A549 treated with dexamethasone at 1 μM for 4 hours (cell line): ENCODE measurements at places on chromosomes 2 and 18. TPM values are rescaled to one million over a fixed set of nuclear protein-coding genes. Genes with fewer than 3 reads are reported as not detected.

LRRC30 gene
- not detected in 5 replicates for total RNA-seq

SP3 gene
- 33.1 to 47.4 TPM (median 43.5 TPM) in 5 replicates for total RNA-seq

QPCT gene
- total RNA-seq = 20.1 to 22.8 TPM (median 21.9 TPM) in 5 replicates

CRYBA2 gene
- total RNA-seq = 0.31 TPM in 1 of 5 replicates, not detected in the others
